ENCODE measurements at places on chromosomes 5 and 9.

- DNase-seq = peak; percentile 25
Observed at GRCh38 chr9:71909887-71910649, 925 bp downstream of the ABHD17B start.

DNA sequence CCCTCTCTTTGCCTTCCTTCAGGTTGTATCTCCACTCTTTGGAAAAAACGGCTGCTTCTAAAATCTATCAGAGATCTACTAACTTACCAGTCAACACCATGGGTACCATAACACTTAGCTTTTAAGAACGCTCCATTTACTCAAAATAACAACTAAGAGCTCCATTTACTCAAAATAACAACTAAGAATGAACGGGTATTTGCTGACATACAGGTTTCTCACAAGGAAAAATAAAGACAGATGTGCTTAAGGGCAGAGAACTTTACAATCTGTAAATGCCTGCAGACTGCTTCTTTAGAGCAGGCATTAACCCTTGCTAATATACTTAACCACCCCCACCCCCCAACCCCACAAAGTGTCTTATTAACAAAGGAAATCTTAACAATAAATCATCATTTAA lies 2.8 kb downstream of the UBAP2 start:
- no peak for DNase-seq

DNA sequence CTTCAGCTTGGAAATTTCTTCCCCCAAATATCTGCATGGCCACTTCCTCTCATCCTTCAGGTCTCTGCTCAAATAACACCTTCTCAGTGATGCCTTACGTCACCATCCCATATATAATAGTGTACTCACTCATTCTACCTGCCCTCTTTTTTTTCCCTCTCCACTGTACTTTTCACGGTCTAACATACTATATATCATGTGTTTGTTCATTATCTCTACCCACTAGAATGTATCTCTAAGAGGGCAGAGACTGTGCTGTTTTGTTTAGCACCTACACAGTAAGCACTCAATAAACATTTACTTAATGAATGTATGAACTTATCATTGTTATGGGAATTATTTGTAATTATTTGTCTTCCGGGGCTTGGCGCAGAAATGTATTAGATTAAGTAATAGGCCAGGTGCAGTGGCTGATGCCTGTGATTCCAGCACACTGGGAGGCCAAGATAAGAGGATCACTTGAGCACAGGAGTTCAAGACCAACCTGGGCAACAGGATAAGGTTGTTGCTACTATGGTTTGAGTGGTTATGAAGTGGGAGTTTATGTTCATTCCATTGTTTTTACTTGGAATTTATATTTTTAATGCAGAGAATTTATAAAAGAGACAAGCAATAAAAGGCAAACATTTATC lies 6.0 kb upstream of the IL13 start:
- no peak for DNase-seq

DNA sequence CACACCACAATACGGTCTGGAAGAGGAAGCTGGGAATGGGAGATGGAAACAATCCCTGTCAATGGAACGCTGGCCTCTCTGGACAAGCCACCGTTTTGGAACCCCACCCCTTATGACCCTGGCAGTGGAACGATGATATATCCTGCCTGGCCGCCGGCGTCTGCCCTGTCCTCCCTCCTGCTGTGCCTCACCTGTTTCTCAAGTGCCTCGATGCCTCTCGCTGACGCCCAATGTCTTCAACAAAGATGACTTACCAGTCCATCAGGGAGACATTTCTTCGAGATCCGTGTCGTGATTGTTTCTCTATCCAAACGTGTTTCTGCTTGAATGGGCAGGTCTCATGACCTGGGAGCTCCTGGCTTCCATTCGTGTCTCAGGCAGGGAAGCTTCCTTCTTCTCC lies 476.5 kb downstream of the SPATA31A7 start:
- DNase-seq = no peak

GRCh38 chr5:109619021-109619460 lies 70.7 kb upstream of the MAN2A1 start:
- DNase-seq = no peak

DNA sequence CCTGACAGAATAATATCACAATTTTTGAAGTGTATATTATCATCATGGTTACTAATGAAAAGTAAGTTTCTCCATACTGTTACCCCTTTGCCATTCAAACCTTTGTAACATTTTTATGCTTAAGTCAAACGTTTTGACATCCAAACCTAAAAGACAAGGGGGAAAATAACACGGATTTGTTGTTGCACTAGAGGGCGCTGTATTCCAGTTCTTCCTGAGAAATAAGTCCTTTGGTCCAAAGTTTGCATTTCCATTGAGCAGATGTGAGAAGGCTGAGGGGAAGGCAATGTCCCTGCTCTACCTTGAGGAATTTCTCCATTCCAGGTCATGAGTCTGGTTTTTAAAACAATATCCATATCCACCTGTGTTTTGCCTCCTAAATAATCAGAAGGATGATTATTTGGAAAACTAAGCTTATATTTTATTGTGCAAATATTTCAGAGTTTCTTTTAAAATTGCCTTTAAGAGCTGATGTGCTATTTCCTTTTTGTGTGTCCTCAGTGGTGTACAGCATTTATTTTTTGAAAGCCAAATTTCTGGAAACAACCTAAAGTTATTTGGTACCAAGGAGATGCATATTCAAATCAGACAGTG lies 9.7 kb downstream of the LECT2 start:
- DNase-seq = no peak

DNA sequence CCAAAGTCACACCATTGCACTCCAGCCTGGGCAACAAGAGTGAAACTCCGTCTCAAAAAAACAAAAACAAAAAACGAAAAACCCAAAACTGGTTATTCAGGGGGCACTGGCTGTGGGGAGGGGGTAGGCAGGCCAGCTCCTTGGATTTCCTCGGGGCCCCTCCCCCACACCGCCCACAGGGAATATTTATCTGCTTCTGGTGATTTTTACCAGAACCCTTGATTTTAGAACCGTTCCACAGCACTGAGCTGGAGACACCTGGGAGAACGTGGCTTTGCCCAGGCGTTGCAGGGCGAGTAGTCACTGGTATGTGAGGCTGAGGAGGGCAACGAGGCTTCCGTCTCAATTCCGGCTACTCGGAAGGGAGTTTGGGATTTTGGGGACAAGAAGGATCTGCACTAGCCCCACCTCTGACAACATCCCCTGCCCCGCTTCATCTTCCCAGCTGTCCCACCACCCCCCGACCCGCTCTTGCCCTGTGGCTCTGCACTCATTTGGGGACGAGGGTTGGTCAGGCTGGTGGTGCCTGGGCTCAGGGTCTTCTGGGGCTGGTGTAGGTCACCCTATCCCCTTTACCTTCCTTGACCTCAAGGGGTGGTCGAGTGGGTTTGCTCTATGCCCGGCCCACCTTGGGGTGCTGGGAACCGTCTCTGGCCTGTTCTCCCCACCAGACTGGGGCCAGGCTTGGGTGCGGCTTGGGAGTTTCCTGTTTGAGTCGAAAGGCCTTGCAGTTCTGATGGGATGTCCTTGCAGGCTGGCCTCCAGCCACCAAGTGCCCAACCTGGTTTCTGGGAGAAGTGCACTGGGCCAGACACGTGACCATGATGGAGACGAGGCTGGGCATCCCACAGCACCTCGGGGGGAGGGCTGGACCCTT lies 3.5 kb downstream of the AHRR start:
- no peak for DNase-seq

DNA sequence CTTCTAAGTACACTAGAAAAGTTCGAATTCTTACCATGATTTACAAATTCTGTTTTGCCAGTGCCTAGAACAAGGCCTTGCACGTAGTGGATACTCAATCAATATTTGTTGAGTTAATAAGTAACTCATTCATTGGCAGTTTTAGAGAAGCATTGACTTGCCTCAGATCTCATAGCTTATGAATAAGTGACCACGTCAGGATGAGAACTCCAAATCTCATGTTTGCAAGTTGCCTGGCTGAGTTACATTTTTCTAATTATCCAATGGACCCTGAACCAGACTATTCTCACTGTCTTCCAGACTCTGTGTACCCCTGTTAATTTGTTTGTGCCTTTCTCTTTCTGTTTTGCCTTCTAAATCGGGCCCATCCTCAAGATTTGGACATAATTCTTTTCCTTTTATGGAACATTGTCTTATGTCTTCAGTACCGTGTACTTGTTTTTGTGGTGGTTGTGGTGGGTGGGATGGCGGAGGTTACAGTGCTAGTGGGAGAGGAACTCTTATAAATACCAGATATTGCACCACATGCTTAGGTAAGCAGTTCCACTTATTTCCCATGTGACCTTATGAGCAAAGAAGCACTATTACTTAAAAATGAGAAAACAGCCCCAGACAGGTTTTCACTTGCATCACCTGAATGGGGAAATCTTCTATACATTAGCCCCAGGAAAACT lies 96.3 kb downstream of the UNC13B start:
- no peak for DNase-seq
